Spinal cord (tissue), 10 donors: ENCODE measurements at places on chromosomes 11 and 22.

DNA sequence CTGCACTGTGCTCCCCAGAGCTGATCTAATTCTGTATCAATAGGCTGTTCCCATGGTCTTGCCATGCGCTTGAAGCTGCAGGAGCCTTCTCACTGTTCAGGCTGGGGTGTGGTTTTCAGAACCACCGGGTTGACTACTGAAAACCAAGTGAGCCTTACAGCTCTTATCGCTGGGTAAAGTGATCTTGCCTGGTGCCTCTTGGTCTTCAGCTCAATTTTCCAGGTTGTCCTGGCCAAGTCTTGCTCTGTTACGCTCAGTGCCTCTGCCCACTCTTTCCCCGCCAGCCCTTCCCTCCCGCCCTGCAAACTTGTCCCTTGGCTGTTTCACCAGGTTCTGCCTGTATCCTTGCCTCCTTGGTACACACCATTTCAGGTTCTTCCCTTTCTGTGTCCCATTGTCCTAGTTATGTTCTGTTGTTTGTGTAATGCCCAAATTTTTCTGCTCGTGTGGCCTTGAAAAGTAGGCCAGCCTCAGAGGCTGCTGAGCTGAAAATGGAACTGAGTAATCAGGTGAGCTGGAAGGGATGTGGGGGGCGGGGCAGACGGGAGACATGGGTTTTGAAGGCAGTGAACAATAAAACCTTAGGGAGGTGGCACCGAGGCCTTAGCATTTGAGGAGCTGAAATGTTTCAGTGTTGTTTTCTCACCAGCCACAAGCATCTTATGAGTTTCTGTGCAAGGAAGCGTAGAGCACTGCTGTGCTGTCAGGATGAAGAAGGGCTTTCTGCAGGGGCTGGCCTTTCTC is 11.2 kb downstream of the PEX26 start:
- no peak for DNase-seq

GRCh38 chr22:23512721-23513120 is 67.4 kb downstream of the IGLL1 start:
- no peak for DNase-seq

DNA sequence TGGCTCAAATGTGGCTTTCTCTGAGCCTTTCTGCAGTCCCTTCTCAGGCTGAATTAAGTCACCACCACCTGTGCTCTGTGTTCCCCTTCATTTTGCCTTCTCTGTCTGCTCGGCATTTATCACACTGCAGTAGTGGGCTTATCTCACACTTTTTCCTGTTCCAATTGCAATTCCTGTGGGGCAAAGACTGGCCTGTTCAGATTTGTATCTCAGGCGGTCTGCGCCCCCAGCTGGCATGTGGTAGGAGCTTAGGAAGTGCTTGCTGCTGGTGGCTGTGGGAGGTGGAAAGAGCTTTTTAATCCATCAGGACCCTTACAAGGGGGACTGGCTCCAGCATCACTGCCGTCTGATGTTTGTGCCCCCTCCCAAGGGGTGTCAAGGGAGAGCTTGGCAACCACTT is 21.2 kb downstream of the BMAL1 start:
- DNase-seq: no peak

GRCh38 chr11:65868076-65868667 is 4.4 kb downstream of the EFEMP2 start:
- DNase-seq: no peak
